Kidney (tissue), 22 donors: ENCODE measurements at places on chromosomes 6 and 20.

GRCh38 chr20:48224533-48225050 is 439.3 kb upstream of the SULF2 start:
- no peak for DNase-seq

GRCh38 chr20:46218656-46219055 is 89.6 kb downstream of the CDH22 start:
- peak; percentile 21 for DNase-seq

- DNase-seq, result no peak
Measured at GRCh38 chr6:76584121-76584520, 511.7 kb upstream of the IMPG1 start.

DNA sequence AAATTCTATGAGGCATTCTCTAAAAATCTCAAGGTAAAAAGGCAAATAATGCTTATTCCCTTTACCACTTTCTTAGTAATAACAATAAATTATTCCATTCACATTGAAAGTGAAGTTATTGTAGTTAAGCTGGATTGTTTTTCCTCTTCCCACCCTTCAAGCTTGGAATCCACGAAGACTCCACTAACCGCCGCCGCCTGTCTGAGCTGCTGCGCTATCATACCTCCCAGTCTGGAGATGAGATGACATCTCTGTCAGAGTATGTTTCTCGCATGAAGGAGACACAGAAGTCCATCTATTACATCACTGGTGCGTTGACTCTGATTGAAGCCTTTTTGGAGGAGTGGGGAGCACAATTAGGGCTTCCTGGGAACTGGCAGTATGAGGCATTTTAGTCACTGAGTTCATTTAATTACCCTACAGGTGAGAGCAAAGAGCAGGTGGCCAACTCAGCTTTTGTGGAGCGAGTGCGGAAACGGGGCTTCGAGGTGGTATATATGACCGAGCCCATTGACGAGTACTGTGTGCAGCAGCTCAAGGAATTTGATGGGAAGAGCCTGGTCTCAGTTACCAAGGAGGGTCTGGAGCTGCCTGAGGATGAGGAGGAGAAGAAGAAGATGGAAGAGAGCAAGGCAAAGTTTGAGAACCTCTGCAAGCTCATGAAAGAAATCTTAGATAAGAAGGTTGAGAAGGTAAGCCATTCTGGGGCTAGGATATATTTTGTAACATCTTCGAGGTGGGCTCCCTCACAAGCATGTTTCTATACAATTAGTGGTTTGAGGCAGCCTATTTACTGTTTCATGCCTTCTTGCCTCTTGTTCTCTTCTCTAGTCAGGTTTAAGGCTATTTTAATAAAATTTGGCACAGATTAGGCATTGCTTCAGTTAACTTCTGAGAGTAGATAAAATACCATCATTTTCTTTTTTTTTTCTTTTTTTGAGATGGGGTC is 4.9 kb downstream of the HSP90AB1 start:
- DNase-seq, result no peak

- no peak for DNase-seq
Measured at GRCh38 chr6:114040871-114041270, 69.9 kb upstream of the HDAC2 start.

- no peak for DNase-seq
Measured at GRCh38 chr20:4926531-4927156, 74.7 kb downstream of the SLC23A2 start.

GRCh38 chr20:62208795-62209755 is 11.0 kb downstream of the HRH3 start:
- DNase-seq, result peak; percentile 24

GRCh38 chr6:151497905-151498304 is 4.1 kb downstream of the CCDC170 start:
- no peak for DNase-seq

- no peak for DNase-seq
Measured at GRCh38 chr6:159360306-159360705, 191.1 kb downstream of the FNDC1 start.

- no peak for DNase-seq
Measured at GRCh38 chr6:38153798-38154345, 334.3 kb downstream of the ZFAND3 start.

DNA sequence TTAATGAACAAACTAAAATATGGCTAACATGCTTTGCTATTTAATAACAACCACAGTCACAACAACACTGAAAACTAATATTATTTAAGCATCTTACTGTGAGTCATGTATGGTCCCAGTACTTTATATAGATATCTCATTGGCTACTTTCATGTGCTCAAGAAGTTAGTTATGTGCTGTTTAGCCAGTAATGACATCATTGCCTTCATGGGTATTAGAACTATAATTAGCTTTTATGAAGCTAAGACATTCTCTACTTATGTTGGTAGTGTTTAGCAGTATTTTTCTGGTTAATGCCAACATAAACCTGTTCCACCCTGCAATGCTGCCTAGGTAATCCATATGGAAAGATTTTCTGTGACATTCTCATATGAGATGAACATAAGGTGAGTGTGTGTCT is 56.1 kb downstream of the ADGRG6 start:
- DNase-seq, result no peak

- no peak for DNase-seq
Measured at GRCh38 chr6:111159633-111160032, 72.3 kb downstream of the SLC16A10 start.

- DNase-seq, result no peak
Measured at GRCh38 chr20:58753922-58754551, 61.4 kb downstream of the NPEPL1 start.

DNA sequence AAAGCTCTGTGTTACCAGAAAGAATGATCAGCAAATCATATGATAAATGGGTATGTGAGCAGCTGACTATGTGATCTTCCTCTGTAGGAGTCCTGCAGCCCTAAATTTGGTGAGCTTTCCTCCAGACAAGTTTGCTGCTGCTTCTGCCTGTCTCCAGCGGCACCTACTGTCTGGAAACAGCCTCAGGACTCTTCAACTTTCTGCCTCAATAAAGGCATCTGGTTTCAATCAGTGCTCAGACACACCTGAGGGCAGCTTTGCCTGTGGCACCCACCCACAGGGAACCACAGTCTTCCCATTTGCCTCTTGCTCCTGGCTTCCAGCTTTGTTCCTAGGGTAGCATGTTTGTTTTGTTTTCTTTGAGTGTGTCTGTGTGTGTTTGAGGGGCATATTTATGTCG is 727.9 kb upstream of the MAN1A1 start:
- no peak for DNase-seq

DNA sequence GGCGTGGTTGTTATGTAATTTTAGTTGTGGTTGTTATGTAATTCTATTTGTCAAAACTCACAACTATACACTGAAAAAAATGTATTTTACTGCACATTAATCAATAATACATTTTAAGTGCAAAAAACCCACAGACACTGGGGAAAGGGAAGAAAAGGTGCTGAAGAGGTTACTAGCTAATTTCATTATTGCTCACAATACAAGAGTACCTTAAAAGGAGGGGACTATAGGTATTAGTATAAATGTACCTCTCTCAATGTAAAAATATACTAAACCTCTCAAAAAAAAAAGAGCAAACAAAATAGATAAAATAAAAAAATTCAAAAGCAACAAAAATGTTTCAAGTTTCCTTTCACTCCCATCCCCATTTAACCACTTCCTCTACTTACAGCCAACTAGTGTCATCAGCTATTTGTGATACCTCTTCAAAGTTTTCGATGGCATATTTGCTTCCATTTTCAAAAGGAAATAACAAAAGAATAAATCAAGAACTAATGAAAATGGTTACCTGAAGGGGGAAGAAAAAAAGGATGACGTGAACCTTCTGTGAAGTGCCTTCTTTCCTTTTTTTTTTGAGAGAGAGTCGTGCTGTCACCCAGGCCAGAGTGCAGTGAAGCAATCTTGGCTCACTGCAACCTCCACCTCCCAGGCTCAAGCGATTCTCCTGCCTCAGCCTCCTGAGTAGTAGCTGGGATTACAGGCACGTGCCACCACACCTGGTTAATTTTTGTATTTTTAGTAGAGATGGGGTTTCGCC is 30.2 kb downstream of the RANBP9 start:
- no peak for DNase-seq

- DNase-seq, result no peak
Measured at GRCh38 chr20:1818895-1819294, 76.3 kb upstream of the SIRPA start.

- DNase-seq, result no peak
Measured at GRCh38 chr6:161228096-161228495, 45.8 kb downstream of the AGPAT4 start.

DNA sequence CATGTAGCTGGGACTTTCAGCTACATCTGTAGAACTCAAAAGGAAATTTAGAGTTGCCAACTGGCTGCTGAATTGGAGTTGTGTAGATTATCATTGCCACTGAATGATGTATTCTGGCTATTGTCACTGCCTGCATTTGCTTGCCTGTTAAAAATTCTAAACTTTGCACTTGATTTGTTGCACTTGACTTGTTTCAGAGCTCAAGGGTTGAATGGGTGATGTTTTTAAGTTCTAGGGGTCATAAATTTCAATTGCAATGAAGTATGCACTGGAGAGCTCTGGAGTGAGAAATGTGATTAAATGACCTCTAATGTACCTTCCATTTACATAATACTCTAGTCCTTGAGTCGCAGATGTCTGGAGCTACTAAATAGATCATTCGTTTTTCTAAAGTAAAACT is 102.4 kb downstream of the TNFRSF21 start:
- DNase-seq, result no peak

DNA sequence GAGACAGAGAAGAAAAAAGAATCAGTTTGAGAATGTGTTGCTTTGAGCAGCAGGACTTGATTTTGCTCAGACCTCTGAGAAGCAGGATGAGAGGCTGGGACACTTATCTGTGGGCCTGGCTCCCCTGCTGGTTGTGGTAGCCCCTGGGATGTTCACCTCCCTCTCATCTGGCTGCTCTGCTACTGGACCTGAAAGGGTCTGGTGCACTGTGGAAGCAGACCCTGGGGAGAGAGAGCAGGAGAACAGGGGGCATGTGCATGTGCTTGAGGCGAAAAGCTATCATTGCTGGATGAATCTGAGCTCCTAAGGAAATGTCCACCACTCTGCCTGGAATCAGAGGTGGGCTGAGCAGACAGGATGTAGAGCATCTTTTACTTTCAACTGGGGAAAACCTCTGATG is 161.1 kb downstream of the SCP2D1 start:
- DNase-seq, result no peak

- no peak for DNase-seq
Measured at GRCh38 chr6:6166064-6166463, 154.4 kb downstream of the F13A1 start.

GRCh38 chr6:163500105-163500504 is 85.6 kb downstream of the QKI start:
- no peak for DNase-seq

DNA sequence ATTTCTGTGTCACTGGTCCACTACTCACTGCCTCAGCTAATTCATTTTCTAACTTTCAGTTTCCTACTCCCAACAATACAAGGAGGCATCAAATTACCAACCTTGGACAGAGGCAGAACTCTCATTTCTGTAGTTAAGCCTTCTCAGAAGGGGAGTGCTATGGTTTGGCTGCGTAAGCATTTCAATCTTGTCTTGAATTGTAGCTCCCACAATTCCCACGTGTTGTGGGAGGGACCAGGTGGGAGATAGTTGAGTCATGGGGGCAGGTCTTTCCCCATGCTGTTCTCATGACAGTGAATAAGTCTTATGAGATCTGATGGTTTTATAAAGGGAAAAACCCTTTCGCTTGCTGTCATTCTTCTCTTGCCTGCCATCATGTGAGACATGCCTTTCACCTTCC is 22.9 kb downstream of the HLA-DRA start:
- no peak for DNase-seq
